ENCODE measurements at places on chromosomes 4 and X.

- DNase-seq, result no peak
Measured at GRCh38 chr4:25500626-25501316, 123.7 kb downstream of the ANAPC4 start.

- DNase-seq, result no peak
Measured at GRCh38 chrX:63761639-63762038, 23.4 kb downstream of the ARHGEF9 start.

- DNase-seq, result no peak
Measured at GRCh38 chr4:47485768-47486167, 693 bp downstream of the ATP10D start.

GRCh38 chr4:158630893-158631292, 40.8 kb downstream of the C4orf46 start:
- DNase-seq, result no peak

GRCh38 chrX:155055494-155055893, 15.4 kb downstream of the CMC4 start:
- no peak for DNase-seq

- DNase-seq, result no peak
Measured at GRCh38 chrX:132331532-132331931, 112.3 kb upstream of the RAP2C start.
